A549 treated with Hydrocortisone at 1 μM for 4 hours (cell line): ENCODE measurements at places on chromosomes 2 and 18. TPM values are rescaled to one million over a fixed set of nuclear protein-coding genes. Genes with fewer than 3 reads are reported as not detected.

TAF1B gene
- total RNA-seq, result 25.0 to 45.0 TPM (median 25.7 TPM) in 5 replicates

GAL3ST2 gene
- total RNA-seq, result 0.18 to 0.25 TPM (median 0.23 TPM) in 5 replicates

SMCHD1 gene
- 12.1 to 23.9 TPM (median 13.6 TPM) in 5 replicates for total RNA-seq

SPDYA gene
- 0.16 to 0.21 TPM (median 0.20 TPM) in 5 replicates for total RNA-seq

SERPINB4 gene
- 0.09 to 0.25 TPM (median 0.18 TPM) in 4 of 5 replicates, not detected in the other for total RNA-seq

ADD2 gene
- total RNA-seq, result 18.8 to 28.6 TPM (median 25.3 TPM) in 5 replicates

CRIM1 gene
- total RNA-seq, result 116 to 177 TPM (median 160 TPM) in 5 replicates

TPO gene
- 0.07 to 0.17 TPM (median 0.10 TPM) in 5 replicates for total RNA-seq

TLX2 gene
- total RNA-seq, result 0.08 to 0.35 TPM (median 0.27 TPM) in 5 replicates

ASIC4 gene
- 0.06 to 0.26 TPM (median 0.07 TPM) in 5 replicates for total RNA-seq

FNDC4 gene
- total RNA-seq, result 3.5 to 5.8 TPM (median 4.4 TPM) in 5 replicates

ACP1 gene
- 190 to 219 TPM (median 196 TPM) in 5 replicates for total RNA-seq

SERPINB13 gene
- total RNA-seq, result not detected in 5 replicates

ITGA4 gene
- total RNA-seq, result 1.3 to 2.6 TPM (median 2.0 TPM) in 5 replicates

C2orf74 gene
- 15.3 to 22.5 TPM (median 16.4 TPM) in 5 replicates for total RNA-seq

FMNL2 gene
- 26.6 to 38.2 TPM (median 32.5 TPM) in 5 replicates for total RNA-seq

CD28 gene
- total RNA-seq, result not detected in 5 replicates

RNF125 gene
- total RNA-seq, result 0.21 to 0.32 TPM (median 0.23 TPM) in 5 replicates

CAPN14 gene
- total RNA-seq, result 0.02 to 0.05 TPM (median 0.02 TPM) in 5 replicates

LCLAT1 gene
- total RNA-seq, result 12.1 to 23.2 TPM (median 16.7 TPM) in 5 replicates

APCDD1 gene
- 0.08 TPM in 1 of 5 replicates, not detected in the others for total RNA-seq

NOL4 gene
- total RNA-seq, result not detected in 5 replicates

IHH gene
- 0.41 to 0.82 TPM (median 0.59 TPM) in 5 replicates for total RNA-seq

MAT2A gene
- 541 to 655 TPM (median 567 TPM) in 5 replicates for total RNA-seq

C18orf63 gene
- total RNA-seq, result not detected in 5 replicates

MEMO1 gene
- 72.4 to 87.8 TPM (median 78.4 TPM) in 5 replicates for total RNA-seq
